ENCODE measurements at places on chromosomes 2 and 18.

GRCh38 chr2:150232871-150233270 is 254.6 kb downstream of the RND3 start:
- DNase-seq = no peak

DNA sequence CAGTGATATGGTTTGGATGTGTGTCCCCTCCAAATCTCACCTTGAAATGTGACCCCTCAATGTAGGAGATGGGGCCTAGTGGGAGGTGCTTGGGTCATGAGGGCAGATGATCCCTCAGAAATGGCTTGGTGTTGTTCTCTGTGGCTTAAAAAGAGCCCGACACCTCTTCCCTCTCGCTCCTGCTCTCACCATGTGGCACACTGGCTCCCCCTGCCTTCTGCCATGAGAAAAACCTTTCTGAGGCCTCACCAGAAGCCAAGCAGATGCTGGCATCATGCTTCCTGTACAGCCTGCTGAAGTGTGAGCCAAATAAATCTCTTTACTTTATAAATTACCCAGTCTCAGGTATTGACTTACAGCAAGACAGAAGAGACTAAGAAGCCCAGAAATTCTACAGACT is 357.1 kb downstream of the NRXN1 start:
- DNase-seq = no peak

- no peak for DNase-seq
Measured at GRCh38 chr2:232674491-232674890, 22.6 kb upstream of the GIGYF2 start.

- no peak for DNase-seq
Measured at GRCh38 chr2:45570671-45571334, 40.3 kb downstream of the SRBD1 start.

DNA sequence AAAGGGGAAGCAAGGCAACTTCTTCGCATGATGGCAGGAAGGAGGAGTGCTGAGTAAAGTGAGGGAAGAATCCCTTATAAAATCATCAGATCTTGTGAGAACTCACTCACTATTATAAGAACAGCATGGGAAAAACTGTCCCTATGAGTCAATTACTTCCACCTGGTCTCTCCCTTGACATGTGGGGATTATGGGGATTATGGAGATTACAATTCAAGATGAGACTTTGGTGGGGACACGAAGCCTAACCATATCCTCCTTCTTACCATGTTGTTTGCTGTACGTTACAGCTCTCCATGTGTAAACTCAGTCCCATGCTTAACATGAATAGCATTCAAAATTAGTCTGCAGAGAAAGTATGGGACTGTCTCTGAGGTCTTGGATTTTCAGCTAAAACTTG is 1096.8 kb upstream of the ACVR2A start:
- no peak for DNase-seq

DNA sequence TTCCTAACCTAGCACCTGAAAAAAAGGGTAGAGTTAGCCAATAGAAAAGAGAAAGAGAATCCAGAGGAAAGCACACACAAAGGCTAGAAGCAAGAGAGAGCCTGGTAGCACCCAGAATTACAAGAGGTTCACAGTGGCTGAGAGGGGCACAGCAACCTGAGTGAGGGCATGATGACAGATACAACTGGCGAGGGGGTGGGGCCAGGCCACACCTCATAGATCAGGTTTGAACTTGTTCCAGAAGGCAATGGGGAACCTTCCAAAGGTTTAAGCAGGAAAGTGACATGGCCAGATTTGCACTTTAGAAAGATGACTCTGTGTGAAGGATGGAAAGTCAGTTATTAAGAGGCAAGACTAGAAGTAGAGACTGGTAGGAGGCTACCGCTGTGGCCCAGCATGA is 148.0 kb downstream of the TTC32 start:
- no peak for DNase-seq

GRCh38 chr18:3649633-3650426 is 199.9 kb downstream of the TGIF1 start:
- no peak for DNase-seq

DNA sequence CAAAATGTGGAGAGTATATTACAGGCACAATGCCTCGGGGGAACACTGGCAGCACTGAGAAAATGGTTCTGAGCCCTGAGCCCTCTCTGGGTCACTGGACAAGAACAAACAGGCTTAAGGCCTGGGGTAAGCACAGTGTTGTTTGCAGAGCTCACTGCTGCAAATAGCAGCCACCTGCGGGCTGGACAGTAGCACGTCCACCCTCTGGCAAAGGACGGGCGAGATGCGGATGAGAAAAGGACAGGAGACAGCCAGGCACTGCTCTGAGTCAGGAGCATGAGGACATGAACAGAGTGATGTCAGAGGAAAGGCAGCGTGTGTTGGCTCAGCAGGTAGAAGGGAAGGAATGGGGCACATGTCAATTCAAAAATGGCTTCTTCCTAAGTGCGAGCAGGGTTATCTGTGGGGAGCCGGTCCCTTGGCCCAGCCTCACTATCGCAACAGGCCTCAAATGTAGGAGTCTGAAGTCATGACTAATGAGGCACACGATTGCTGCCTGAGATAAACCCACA is 25.9 kb upstream of the NEB start:
- DNase-seq = no peak

GRCh38 chr2:555164-555922 is 121.9 kb downstream of the TMEM18 start:
- DNase-seq = no peak

- DNase-seq = no peak
Measured at GRCh38 chr2:71665168-71666093, 212.1 kb downstream of the DYSF start.

DNA sequence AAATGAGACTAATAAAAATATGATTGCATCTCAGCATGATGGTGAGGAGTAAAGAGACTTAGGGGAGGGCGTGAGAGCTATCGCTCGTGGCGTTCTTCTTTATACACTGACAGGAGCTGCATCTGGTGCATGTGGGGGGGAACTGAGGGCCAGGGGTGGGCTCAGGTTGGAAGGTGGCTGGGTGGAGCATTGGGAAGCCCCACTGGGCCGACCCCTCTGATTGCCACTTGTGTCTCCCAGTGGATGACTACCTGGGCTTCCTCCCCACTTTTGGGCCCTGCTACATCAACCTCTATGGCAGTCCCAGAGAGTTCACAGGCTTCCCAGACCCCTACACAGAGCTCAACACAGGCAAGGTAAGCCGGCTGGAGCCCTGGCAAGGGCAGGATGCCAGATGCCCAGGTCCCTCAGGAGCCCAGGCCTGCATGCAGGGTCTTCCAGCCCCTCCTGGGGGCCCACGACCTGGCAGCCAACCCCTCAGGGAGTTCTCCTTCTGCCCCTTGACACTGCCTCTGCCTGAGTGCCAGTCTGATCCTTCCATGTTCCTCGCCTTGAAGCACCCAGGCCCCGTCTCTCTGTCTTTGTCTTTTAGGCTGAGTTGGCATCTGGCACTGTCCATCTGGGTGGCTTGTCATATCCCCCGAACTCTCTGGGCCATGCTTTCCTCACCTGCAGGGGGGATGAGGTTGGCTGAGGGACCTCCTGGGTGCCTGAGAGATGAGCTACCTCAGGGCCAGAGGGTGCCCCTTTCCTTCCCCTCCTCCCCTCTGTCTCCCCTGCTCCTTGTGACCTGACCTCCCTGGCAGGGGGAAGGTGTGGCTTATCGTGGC is 97.7 kb downstream of the DYSF start:
- no peak for DNase-seq

DNA sequence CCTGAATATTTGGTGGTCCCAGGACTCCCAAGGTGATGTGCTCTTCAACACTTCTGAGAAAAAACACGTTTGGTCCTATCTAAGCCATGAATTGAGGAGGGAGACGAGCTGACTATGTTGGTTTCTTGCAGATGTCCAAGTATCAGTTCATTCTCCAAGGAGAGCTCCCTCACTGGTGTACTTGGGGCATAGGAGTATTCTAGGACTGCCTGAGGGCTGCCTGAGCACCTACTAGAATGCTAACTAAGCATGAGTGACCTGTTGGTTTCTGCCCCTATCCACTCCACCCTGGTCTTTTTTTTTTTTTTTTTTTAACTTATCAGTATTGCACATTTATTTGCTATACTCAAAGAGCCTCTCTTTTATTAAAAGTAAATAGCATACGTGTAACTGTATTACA is 200.5 kb upstream of the FANCL start:
- no peak for DNase-seq

DNA sequence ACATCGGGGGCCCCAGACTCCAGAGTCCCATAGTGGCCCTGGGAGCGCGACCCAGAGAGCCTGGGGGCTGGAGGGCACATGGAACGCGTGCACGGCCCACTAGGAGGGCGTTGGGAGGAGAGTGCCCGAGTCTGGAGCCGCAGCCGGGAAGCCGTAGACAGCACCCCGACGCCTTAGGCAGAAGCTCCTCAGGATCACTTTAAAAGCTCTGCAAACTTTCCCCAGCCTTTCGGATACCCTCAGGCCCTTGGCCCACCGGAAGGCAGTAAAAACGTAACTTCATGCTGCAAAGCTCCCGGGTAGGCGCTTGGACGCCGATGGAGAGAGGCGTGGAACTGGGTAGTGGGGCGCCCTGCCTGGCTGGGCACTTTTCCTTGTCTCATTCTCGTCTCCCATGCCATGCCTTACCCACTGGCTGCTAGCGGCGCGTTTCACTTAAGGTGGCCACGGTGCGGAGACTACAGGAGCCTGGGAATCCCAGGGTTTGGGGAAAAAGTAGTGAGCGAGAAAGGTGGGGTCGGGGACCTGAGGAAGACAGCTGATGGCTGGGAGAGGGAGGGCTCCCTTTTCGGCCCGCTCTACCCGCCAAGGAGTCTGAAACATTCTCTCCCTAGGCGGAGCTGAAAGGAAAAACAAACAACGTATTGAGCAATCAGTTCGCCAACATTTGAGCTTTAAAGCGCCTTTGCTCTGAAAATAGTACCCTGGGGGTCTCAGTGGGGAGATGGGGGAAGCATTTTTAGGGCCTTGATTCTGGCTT is 141.8 kb downstream of the MEIS1 start:
- DNase-seq = no peak

- DNase-seq = no peak
Measured at GRCh38 chr2:155250800-155251199, 552.3 kb downstream of the KCNJ3 start.

DNA sequence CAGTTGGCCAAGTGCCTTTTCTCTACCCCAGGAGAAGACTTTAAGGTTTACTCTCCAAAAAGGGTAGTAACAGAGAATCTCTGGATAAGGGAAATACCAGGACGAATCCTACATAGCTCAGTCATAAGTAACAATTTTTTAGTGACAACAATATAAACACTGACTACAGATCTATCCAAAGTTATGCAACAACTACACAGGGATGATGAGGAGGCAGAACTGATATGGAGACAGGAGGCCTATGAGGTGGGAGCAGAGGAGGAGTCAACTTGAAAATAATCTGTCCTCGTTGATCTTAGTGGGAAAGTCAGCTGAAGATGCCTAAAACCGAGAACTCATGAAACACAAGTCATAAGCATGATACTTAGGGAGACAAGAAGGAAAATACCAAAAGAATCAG is 40.2 kb downstream of the SLC35F5 start:
- DNase-seq = no peak

DNA sequence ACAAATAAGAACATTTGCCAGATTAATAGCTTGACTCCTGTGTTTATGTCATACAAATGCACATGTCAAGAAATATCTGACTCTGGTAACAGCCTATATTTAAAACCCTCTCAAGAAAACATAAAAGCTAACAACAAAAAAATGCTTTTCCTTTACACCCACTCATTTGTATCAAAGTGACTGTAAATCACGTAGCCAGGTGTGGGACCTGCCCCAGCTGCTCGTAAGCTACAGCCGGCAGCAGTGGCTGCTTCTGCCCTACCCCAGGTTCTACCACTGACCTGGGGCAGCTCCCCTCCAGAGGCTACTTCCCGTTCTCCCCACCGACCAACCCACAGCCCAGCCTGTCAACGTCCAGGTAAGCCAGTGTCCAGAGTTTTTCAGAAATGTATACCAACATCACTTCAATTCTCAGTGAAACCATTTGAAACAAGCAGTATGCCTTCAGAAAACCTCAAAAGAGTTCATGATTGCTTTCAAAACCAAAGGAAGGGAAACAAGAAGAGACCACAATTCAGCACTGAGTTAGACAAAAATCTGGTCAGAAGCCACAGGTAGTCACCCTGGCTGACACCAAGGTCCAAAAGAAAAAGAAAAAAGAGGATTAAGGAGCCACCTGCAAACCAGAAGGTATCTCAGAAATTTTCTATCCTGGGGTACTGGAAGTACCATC is 40.4 kb downstream of the KIDINS220 start:
- no peak for DNase-seq

- no peak for DNase-seq
Measured at GRCh38 chr2:197799068-197799467, 5.3 kb upstream of the PLCL1 start.

GRCh38 chr18:23629444-23629946 is 33.2 kb downstream of the ANKRD29 start:
- DNase-seq = no peak

- DNase-seq = no peak
Measured at GRCh38 chr2:149310349-149310748, 20.0 kb upstream of the LYPD6 start.

- DNase-seq = no peak
Measured at GRCh38 chr2:163625632-163626031, 110.2 kb downstream of the FIGN start.

GRCh38 chr2:69190743-69191404 is 177.9 kb downstream of the ANTXR1 start:
- DNase-seq = no peak

DNA sequence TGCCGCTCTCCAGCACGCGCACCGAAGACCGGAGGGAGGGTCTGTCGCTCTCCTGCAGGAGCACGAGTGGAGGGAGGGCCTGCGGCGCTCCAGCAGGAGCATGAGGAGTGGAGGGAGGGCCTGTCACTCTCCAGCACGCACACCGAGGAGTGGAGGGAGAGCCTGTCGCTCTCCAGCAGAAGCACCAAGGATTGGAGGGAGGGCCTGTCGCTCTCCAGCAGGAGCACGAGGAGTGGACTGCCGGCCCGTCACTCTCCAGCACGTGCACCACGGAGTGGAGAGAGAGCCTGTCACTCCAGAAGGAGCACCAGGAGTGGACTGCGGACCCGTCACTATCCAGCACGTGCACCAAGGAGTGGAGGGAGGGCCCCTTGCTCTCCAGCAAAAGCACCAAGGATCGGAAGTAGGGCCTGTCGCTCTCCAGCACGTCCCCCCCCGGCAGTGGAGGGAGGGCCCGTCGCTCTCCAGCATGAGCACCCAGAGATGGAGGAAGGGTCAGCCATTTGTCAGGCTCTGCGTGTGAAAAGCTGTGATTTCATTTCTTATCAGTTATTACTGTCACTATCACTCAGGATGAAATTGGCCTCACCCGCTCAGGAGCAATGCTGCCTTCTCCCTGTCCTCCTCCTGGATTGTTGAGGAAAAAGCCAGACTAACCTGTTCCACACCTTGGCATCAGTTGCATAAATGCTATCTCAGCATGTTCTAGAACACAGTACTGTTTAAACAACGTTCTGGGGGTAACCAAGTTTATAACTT is 35.9 kb downstream of the ADI1 start:
- no peak for DNase-seq

GRCh38 chr2:217801115-217801531 is 201.7 kb downstream of the TNS1 start:
- DNase-seq = no peak

DNA sequence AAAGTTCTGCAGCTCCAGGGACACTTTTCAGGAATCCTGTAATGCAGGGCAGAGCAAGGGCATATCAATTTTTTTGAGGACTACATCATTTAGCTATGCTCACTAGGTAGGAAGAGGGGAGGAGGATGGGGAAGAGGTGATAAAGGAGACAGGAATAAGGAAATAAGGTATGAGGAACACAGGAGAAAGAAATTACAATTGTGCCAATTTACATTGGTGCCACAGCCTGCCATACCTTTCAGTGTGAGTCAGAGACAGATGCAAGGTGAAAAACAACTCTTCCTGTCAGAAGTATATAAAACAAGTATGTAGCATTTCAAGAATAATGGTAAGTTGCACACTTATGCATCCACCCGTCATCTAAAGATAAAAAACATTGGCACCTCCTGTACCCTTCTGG is 5.4 kb upstream of the MRPS9 start:
- no peak for DNase-seq

Data from bone marrow (tissue), 2 donors.